ENCODE measurements at places on chromosomes 3 and 15.

GRCh38 chr3:50530001-50530970, 26.9 kb upstream of the CACNA2D2 start:
- no peak for DNase-seq

- DNase-seq = no peak
Observed at GRCh38 chr3:75978686-75979085, 193.3 kb upstream of the ZNF717 start.

DNA sequence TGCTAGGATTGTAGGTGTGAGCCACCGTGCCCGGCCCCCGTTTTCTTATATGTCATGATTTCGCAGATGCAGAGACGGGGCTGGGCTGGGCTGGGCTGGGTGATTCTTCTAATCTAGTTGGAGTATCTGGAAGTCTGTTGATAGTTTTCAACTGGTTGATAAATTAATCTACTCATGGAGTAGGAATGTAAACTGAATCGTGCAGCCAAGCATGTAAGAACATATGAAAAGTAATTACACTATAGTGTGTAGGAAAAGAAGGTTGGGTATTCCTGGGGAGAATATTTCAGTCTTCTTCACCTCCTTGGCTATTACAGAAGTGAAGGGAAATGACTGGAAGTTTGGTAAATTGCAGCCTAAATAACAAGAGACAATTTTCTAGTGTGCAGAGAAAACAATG, 82.6 kb upstream of the MAGI1 start:
- no peak for DNase-seq

- no peak for DNase-seq
Observed at GRCh38 chr3:197615430-197615829, 59.7 kb upstream of the BDH1 start.

DNA sequence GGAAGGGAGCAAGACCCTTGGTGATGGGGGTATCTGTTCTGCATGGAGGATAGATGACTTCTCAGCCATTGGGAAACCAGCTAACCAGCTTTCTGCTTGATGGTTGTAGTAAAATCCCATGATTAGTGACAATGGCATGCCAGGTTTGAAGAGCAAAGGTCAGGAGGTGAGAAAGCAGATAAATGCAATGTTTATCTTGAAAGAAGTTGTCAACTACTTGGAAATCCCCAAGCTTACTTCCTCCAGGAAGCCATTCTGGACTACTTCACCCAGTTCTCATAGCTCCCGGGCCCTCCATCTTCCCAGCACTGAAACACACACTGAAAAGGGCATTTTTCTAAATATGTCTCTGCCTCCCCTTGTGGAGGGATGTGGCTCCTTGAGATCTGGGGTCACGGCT, 51.3 kb downstream of the SMAD3 start:
- no peak for DNase-seq

- DNase-seq = no peak
Observed at GRCh38 chr15:35437157-35437556, 108.8 kb downstream of the DPH6 start.

GRCh38 chr3:114214542-114215341, 22.6 kb downstream of the ZNF80 start:
- DNase-seq = peak; percentile 56

- DNase-seq = no peak
Observed at GRCh38 chr3:56321383-56321782, 146.9 kb downstream of the ERC2 start.

GRCh38 chr3:50607271-50608091, 4.1 kb downstream of the CISH start:
- DNase-seq = no peak

DNA sequence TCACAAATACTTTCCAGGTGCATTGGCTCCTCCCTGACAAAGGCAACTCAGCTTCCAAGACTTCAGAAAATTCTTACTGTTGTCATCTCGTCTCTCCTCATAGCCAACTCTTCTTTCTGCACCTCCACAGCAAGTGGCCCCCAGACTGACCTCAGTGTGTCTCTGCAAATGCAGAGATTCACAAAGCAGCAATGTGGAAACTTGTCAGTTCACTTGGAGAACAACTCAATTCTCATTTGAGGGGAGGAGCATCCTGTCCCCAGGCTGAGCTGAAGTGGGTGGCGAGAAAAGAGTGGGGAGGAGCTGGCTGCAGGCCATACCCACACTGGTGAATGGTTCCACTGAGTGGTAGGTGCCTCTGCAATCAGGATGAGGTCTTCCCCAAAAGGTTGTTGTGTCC, 248.7 kb upstream of the IL12A start:
- DNase-seq = no peak

All from CD4-positive, alpha-beta T cell treated with Interferon gamma for 1 hour (primary cell).